ENCODE measurements at places on chromosomes 13 and 19.

GRCh38 chr13:26502826-26503225 lies 54.7 kb upstream of the WASF3 start:
- DNase-seq = no peak

DNA sequence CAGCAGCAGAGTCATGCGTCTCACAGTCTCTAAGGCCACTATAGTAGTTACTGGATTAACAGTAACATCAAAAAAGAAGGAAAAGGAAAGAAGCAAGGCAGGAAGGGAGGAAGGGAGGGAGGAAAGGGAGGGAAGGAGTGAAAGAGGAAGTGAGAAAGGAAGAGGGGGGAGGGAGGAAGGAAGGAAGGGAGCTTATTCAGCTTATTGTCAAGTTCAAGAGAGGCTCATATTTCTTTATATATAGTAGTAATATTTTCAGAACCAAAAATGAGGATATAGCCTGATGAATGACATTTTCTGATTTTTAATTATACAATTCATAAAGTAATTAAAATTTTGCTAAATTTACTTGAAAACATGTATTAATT lies 17.7 kb upstream of the RUBCNL start:
- no peak for DNase-seq

- no peak for DNase-seq
These were observed 65.6 kb downstream of the WASF3 start for GRCh38 chr13:26623125-26623524.

GRCh38 chr19:48152551-48152950 lies 17.6 kb downstream of the LIG1 start:
- peak; percentile 60 for DNase-seq

- DNase-seq = no peak
These were observed 355.8 kb downstream of the MYO16 start for GRCh38 chr13:108985166-108985565.
